Naive thymus-derived CD8-positive, alpha-beta T cell (primary cell): ENCODE measurements at places on chromosomes 2 and 18. TPM values are rescaled to one million over a fixed set of nuclear protein-coding genes. Genes with fewer than 3 reads are reported as not detected.

KANSL1L gene
- polyA plus RNA-seq, result 0.78 TPM

DNA sequence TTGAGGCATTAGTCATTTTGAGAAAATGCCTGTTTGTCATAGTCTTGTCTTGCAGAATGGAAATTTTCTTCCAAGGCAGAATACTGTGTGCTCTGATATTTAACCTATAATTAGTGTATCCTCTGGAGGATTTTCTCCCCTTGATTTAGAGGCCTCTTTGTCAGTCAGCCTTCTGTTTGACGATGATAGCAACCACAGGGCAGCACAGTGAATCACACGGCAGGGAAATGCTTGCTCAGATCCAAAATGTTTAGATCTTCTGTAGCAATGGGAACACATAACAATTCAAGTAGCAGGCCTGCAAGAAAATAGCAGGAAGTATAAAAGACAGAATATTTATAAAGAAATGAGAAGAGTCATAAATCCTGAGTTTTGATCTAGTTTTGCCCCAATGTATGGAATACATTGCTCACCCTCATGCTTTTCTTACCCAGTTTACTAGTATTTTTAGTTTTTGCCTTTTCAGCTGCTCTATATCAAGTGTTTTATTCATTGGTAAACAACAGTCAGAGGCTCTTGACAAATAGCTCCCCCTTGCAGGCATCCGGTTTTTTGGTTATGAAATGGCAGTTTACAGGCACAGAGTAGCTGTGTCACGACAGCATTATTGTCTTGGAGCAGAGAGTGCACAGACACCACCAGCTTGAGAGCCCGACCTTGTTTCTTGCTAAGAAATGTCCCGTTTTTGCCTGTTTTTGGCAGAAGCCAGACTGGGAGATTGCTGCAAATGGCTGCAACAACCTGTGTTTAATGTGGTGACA lies 185.1 kb downstream of the MYO3B start:
- no peak for DNase-seq

DNA sequence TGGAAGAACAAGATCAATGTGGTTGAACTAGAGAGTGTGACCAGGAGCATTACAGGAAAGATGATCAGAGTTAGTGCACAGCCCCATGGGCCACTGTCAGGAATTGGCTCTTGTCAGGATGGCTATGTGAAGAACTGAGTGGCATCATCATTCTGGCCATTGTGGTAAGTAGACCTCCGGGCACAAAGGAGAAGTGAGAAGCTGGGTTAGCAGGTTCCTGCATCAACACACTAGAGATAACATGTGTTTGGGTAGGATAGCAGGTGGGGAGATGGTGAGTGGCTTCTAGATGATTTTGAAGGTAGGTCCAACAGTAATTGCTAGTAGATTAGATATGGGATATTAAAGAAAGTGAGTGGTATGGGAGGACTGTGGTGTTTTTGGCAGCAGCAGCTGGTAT lies 408.2 kb downstream of the TSN start:
- DNase-seq, result no peak

- no peak for DNase-seq
Observed at GRCh38 chr2:216911886-216912285, 52.0 kb upstream of the TNP1 start.

DNA sequence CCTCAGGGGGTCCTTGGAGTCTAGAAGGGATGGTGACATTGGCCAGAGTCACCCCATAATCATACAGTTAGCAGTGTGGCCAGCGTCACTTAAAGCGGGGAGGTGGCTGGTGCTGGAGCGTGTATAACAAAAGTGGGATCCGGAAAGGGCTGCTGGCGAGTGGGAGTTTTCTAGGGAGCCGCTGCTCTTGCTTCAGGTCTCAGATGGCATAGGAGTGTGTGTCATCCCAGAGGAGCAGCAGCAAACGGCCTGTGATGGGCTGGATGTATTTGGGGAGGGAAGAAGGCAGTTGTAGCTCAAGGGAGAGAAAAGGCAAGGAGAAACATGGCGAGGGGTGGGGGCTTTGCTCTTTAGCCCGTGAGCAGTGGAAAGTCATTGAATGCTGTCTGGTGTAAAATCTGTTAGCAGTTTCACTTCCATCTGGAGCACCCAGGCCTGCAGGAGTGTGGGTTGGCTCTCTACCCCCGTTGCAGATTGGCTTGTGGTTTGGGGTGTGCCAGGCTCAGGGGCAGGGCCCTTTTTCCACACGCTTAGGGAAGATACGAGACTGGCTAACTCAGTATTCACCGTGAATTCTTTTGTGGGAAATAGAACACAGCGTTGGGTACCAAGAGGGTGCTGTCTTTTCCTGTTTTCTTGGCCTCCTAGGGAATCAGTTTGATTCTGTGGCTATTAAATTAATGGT lies 120.5 kb downstream of the AGAP1 start:
- no peak for DNase-seq

DNA sequence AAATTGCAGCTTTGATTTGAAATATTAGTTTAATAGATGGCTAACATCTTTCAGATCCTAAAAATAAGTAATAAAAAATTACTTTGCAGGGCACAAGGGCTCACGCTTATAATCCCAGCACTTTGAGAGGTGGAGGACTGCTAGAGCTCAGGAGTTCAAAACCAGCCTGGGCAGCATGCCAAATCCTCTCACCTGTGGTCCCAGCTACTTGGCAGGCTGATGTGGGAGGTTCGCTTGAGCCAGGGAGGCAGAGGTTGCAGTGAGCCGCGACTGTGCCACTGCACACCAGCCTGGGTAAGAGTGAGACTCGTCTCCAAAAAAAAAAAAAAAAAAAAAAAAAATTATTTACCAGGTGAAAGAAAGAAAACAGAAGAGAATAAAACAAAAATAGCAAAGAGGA lies 449.8 kb downstream of the NRXN1 start:
- DNase-seq, result no peak

BOLL gene
- polyA plus RNA-seq, result not detected

MREG gene
- polyA plus RNA-seq, result 0.97 TPM

GRCh38 chr2:205193125-205193835 lies 489.0 kb upstream of the NRP2 start:
- no peak for DNase-seq

ENOSF1 gene
- 8.2 TPM for polyA plus RNA-seq

DNA sequence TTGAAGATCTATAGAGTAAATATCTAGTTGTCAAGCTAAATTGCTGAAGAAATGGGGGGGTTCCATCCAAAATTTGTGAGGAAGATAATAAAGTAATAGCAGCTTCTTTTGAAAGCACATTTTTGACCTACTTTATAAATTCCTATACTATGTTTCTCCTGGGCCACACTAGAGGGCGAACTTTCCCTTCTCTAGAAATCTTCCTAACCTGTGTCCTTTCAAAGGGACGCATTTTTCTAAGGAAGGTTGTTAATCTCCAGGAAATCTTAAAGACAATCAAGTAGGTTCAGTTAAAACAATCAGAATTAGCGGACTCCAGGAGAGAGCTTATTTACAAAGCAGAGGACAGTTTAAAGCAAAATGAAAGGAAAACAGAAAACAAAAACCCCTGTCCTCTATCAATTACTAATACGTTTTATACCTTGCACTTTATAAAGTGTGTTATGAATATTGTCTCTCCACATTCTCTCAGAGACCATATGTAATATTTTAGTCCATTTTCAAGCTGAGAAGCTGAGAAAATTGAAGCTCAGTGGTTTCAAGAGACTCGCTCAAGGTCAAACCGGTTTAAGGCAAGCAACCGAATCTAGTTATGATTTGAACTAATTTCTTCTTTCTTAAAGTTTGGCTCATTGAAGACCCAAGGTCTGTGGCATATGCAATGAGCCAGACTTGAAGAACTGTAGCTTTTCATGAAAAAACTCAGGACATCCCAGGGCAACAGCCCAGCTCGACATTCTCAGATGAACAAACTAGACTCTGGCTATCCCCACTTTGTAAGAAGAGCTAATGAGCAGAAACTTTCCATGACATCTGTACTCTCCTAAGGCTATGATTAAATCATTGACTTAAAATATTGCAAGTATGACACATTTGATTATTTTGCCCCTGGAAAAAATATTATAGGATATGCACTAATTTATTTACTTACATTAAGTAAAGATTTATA lies 273.6 kb downstream of the PAX3 start:
- DNase-seq, result no peak

PSTPIP2 gene
- polyA plus RNA-seq, result 10.9 TPM

TBR1 gene
- not detected for polyA plus RNA-seq

DNA sequence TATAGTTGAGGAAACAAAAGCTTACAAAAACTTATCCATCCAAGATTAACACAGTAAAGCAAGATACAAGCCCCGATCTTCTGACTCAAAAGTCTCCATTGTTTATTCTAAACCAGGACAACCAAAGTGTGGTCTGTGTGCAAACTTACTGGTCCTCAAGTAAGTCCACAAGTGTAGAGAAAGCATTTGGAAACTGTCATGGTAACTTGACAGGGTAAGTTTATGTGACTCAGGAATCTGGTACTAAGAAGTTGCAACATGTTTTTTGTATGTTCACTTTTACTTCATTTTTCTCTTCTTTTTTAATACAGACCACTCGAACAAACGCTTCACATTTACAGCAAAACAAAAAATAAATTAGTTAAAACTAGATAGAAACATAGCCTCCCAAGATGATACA lies 9.4 kb downstream of the MBD2 start:
- DNase-seq, result no peak

GRCh38 chr18:33717339-33717738 lies 139.3 kb downstream of the ASXL3 start:
- DNase-seq, result no peak

- no peak for DNase-seq
Observed at GRCh38 chr18:40851014-40851429, 1104.0 kb upstream of the PIK3C3 start.

DNA sequence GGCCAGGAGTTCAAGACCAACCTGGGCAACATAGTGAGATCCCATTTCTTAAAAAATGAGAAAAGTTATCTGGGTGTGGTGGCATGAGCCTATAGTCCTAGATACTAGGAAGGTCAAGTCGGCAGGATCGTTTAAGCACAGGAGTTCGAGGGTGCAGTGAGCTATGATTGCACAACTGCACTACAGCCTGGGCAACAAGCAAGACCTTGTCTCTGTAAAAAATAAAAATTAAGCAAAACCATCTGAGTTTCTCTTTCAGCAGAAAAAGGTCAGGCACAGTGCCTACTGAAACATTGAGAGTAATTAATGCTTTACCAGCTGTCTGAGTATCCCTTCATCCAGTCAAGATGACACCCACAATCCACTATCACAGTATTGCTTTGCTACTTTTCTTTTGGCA lies 258.3 kb downstream of the MBD5 start:
- DNase-seq, result no peak

DNA sequence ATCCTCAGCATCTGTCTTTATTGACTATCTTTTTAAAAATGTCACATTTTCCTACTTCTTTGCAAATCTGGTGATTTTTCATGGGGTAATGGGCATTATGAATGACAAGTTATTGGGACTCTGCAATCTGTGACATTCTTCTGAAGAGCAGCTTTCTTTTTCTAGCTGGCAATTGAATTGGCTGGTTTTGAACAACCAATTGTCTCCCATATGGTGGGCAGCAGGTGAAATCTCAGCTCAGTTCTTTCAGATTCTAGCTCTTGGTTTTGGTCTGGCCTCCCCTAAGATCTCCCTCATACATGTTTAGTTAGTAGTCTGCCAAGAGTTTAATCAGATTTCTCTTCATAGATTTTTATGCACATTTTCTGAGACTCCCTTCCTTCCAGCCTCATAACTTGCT lies 107.9 kb upstream of the EPB41L3 start:
- DNase-seq, result no peak

COL3A1 gene
- not detected for polyA plus RNA-seq

GRCh38 chr18:46062781-46063180 lies 9.3 kb downstream of the PSTPIP2 start:
- DNase-seq, result no peak

- no peak for DNase-seq
Observed at GRCh38 chr2:147222506-147222905, 622.3 kb upstream of the ACVR2A start.

DNA sequence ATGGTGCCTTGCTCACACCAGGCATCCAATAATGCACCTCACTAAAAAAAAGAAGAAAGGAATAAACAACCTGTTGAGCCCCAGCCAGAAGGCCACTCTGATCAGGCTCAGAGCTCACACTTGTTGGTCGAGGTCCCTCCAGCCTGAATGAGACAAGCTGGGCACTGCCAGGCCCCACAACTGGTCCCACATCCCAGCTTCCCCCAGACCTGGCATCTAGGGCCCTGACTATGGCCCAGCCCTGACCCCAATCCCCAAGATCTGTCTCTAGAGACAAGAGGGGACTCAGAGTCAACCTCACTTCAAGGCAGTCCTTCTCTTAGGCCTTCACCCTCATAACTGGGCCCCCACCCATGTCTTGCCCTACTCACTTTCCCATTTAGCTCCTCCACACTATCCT lies 22.4 kb downstream of the TEX51 start:
- DNase-seq, result no peak

- no peak for DNase-seq
Observed at GRCh38 chr18:44741085-44741484, 60.4 kb downstream of the SETBP1 start.

DNA sequence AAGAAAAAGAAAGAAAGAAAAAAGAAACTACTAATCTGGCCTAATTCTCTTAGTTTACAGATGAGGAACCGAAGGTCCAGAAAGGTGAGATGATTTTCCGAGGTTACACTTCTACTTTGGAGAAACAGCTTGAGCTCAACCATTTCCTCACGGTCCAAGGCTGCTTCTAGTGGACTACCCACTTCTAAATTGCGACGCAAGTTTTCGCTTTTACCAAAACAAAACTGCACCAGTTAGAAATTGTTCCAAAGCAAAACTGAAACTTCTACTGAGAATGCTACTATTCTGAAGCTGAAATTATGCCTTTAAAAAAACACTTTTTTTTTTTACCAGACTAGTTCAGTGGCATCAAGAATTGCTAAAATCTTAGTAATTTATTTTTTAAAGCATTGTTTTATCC lies 101.6 kb downstream of the INO80D start:
- DNase-seq, result no peak

CHPF gene
- 4.2 TPM for polyA plus RNA-seq

PKDCC gene
- not detected for polyA plus RNA-seq

- DNase-seq, result no peak
Observed at GRCh38 chr2:106606652-106607051, 119.5 kb downstream of the CD8B2 start.

FOXI3 gene
- not detected for polyA plus RNA-seq

- DNase-seq, result no peak
Observed at GRCh38 chr2:183089192-183089851, 10.8 kb downstream of the DUSP19 start.

GRCh38 chr2:207135801-207136457 lies 29.8 kb downstream of the KLF7 start:
- DNase-seq, result no peak

EMILIN1 gene
- 0.98 TPM for polyA plus RNA-seq

PSMA8 gene
- polyA plus RNA-seq, result 2.1 TPM

GRCh38 chr2:15200581-15200980 lies 360.6 kb downstream of the NBAS start:
- DNase-seq, result no peak

DNA sequence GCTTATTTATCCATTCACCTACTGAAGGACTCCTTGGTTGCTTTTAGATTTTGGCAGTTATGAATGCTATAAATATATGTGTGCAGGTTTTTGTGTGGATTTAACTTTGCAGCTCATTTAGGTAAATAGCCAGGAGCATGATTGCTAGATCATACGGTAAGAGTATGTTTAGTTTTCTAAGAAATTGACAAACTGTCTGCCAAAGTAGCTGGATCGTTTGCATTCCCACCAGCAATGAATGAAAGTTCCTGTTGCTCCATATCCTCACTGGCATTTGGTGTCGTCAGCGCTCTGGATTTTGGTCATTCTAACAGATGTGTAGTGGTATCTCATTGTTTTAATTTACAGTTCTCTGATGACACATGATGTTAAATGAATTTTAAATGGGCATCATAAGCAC lies 8.7 kb upstream of the DIPK1C start:
- DNase-seq, result no peak

GRCh38 chr2:155190342-155190741 lies 491.8 kb downstream of the KCNJ3 start:
- DNase-seq, result no peak

CYS1 gene
- not detected for polyA plus RNA-seq

GRCh38 chr2:55120634-55121359 lies 70.5 kb upstream of the RTN4 start:
- DNase-seq, result no peak
